A172 (cell line): ENCODE measurements at places on chromosomes 12 and 14. TPM values are rescaled to one million over a fixed set of nuclear protein-coding genes. Genes with fewer than 3 reads are reported as not detected.

DNA sequence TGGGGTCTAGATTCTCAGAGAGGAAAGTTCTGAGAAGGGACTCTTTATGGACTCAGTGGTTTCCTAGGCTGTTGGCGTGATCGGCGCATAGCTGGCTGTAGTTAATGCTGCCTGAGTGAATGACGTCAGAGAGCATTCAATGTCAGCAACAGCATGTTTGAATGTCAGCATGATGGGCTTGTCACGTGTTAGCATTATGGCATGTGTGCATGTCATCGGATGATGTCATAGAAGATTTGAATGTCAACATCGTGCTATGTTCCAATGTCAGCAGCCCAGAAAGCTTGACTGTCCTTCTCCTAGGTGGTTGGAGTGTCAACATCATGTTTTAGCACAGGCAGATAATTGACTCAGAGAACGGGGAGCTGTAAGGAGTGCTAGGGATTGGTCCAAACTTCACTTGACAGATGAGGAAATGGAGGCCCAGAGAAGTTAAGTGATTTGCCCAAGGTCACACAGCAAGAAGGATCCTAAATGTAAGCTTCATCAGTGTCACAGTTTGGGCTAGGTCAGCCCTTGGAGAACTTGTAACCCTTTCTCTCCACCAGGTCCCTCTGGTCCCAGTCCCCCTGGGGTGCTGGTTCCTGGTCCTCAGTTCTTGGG, 45.5 kb downstream of the MVK start:
- DNase-seq: no peak

GRCh38 chr12:52022841-52023181, 16.1 kb downstream of the TAMALIN start:
- no peak for DNase-seq

- DNase-seq: peak; percentile 66
These were observed 16.1 kb downstream of the UBC start for GRCh38 chr12:124898200-124898922.

- no peak for DNase-seq
These were observed 40.0 kb downstream of the PEBP1 start for GRCh38 chr12:118175823-118176447.

DNA sequence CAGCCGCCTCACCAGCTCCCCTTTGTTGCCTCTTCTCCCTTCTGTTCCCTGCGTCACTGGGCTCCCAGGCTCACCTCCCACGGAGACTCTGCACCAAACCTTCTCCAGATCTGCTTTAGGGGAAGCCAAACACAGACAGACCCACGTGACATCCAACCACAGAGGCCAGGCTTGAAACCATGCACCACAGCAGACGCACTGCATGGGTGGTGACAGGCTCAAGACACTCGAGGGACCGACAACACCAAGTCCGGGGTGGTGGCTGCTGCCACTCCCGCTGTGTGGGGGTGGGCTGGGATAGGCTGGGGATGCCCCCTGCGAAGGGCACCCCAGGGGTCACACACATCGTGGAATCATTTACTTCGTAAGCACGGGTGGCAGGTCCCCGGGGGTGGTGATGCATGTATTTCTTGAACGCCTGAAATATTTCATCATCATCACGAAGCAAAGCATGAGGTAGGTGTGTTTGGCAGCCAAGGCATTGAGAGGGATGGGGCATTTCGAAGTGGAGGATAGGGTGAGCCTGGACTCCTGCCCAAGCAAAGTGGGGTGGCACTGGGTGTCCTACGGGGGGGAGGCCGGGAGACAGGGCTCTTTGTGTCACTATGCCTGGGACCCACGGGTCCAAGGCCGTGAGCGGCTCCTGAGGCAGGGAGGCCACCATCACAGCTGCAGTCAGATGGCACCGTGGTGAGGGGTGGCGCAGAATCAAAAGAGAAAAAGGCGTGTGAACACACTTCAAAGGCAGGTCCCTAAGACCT, 66.8 kb upstream of the RFLNA start:
- no peak for DNase-seq

DNA sequence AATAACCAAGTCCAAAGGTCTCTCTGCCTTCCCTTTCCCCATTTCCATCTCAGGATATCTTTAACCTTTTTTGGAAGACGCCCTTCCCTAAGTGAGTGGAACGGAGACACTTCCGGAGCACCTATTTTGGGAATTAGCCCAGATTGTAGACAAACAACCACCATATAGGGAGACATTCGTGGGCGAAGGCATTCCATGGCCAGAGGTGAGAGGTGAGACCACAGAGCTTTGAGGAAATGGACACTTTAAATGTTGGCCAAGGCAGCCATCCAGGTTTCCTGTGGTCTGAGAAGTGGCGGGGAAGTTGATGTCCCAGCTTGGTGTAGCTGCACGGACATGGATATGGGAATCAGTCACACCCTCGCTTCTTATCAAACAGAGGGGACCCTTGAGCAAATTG, 69.4 kb upstream of the BDKRB2 start:
- peak; percentile 57 for DNase-seq

Gene MYO1H
- total RNA-seq: not detected in 2 replicates

GRCh38 chr14:77714926-77715325, 7.0 kb downstream of the SLIRP start:
- no peak for DNase-seq

DNA sequence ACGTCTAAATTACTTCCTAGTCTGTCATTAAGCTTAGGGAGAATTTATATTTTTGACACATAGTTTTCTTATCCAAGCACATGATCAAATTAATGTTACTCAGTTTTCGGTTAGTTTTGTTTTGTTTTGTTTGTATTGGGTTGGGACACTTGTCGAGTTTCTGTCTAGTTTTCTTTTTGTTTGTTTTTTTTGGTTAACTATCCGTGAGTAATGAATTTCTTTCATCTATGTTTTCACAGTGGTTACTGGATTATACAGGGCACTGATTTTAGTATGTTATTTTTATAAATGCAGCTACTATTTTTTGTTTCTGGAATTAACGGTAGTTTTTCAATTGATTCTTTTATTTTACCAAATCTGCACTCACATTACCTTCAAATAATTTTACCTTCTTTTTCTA, 2.7 kb downstream of the KLRF1 start:
- DNase-seq: no peak

GRCh38 chr12:93008044-93008778, 79.1 kb upstream of the EEA1 start:
- no peak for DNase-seq

GRCh38 chr12:2397356-2398045, 344.7 kb downstream of the CACNA1C start:
- DNase-seq: peak; percentile 77

DNA sequence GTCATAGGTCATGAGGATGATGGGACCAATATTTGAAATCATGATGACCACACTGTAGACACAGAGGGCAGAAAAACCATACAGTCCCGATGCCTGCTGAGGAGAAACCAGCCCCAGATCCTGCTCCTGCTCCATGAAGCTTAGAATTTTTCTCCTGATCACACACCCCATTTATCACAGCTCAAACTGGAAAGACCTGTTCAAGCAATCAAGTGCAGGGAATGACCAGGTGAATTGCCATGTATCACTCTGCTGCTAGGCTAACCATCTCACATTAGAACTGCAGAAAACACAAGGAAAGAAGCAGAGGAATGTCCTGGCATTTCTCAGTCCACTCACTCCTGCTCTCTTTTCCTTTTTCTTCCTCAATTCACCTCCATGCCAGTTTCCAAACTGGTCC, 18.1 kb downstream of the MANSC1 start:
- DNase-seq: no peak

GRCh38 chr12:64010069-64010686, 165.7 kb downstream of the SRGAP1 start:
- peak; percentile 29 for DNase-seq

Gene NCOR2
- total RNA-seq: 32.9 and 33.3 TPM in 2 replicates

GRCh38 chr14:51939755-51940301, 49.5 kb upstream of the RTRAF start:
- DNase-seq: no peak

- no peak for DNase-seq
These were observed 334.1 kb downstream of the DPF3 start for GRCh38 chr14:72559669-72560255.

GRCh38 chr14:34340025-34340625, 121.9 kb downstream of the SPTSSA start:
- no peak for DNase-seq

DNA sequence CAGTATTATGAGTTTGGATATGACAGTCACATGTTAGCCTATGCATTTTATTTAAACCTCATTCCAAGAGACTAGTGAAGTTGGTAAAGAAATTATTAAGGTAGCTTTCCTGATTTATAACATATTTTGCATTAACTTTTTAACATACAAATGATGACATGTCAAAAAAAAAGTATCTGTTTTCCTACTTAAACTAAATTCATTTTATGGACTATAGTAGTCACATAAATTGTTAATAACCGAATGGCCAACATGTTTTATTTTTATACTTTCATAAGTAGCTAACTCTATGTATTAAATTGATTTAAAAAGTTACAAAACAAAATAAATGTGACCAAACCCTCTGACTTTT, 14.7 kb downstream of the TAOK3 start:
- no peak for DNase-seq
